NCI-H1930 (cell line): ENCODE measurements at places on chromosomes 6 and 20.
A peak's percentile ranks its signal among the peaks of the same experiment; 100 is the strongest.

- peak; percentile 74 for DNase-seq
These were observed 599 bp downstream of the EPM2A start for GRCh38 chr6:145734486-145735355.

GRCh38 chr6:62328607-62329006 lies 42.6 kb upstream of the KHDRBS2 start:
- no peak for DNase-seq

GRCh38 chr6:16901782-16902181 lies 140.5 kb upstream of the ATXN1 start:
- no peak for DNase-seq

- DNase-seq = peak; percentile 11
These were observed 48.5 kb downstream of the PYGB start for GRCh38 chr20:25296094-25297093.

- peak; percentile 67 for DNase-seq
These were observed 144.7 kb upstream of the ZNF217 start for GRCh38 chr20:53738039-53738944.

GRCh38 chr20:53023732-53024520 lies 51.8 kb downstream of the TSHZ2 start:
- DNase-seq = peak; percentile 14

DNA sequence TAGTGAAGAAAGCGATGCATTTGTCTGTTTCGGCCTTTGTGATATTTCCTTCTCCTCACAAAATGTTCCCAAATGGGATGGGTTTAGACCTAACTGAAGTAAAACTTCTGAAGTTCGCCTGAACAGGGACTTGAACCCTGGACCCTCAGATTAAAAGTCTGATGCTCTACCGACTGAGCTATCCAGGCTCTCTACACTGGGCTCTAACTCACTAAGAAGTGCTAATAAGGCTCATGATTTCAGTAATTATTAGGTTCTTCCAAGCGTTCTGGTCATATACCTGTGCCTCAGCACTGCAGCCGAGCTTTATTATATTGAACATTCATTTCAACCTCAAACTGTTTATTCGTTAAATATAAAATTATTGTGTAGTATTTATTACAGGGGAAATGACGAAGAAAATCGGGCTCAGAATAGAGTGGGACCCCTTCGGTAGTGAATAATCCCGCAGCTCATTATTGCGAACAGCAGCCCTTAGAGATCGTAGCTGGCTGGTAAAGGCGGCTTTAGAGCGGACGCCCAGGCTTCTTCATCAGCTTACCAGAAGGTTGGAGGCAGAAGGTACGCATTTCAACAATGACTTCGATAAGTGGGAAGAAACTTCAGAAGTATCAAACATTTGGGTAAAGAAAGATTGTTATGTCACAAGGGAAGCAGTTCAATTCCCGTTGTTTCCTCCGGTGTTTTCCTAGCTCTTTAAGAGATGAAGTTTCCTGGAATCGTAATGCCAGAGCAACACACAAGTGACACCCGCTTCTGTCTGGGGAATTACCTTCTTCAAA lies 119.0 kb upstream of the ZNF184 start:
- DNase-seq = no peak

- DNase-seq = no peak
These were observed 18.5 kb downstream of the RAE1 start for GRCh38 chr20:57369596-57369995.

DNA sequence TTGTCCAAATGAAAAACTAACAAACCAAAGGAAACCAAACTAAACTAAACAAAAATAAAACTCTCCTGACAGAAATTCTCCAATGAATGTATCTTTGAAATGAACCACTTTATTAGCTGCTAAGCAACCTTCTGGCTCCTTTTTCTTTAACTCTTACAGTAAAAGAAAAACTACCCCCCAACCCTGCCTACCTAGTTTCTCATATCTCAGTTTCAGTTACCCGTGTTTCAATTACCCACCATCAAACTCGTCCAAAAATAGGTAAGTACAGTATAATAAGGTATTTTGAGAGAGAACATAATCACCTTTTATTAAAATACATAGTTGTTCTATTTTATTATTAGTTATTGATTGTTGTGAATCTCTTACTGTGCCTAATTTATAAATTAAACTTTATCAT lies 177.4 kb upstream of the THEMIS start:
- DNase-seq = no peak

GRCh38 chr6:134057478-134057877 lies 5.1 kb upstream of the SLC2A12 start:
- no peak for DNase-seq

- no peak for DNase-seq
These were observed 28.1 kb upstream of the EEF1E1 start for GRCh38 chr6:8130399-8130798.

DNA sequence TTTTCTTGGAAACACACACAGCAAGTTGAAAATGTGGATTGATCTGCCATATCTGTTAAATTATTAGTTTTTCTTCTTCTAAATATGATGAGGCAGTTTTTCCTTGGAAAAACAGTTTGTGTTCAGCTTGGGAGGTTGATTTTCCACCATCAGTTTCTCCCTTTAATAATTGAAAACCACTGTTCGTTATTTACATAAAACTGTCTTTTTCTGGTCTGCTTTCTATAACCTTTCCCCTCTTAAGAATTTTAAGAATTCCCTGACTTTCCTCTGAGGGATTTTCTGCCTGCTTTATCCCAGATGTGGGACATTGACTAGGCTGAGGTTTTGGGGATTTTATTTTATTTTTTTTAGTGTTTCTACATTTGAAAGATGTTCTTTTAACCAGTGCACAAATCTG lies 27.2 kb downstream of the DSE start:
- no peak for DNase-seq

GRCh38 chr6:99104218-99104617 lies 156.5 kb upstream of the FBXL4 start:
- no peak for DNase-seq
